ENCODE measurements at places on chromosomes 4 and X. TPM values are rescaled to one million over a fixed set of nuclear protein-coding genes. Genes with fewer than 3 reads are reported as not detected.
A peak's percentile ranks its signal among the peaks of the same experiment; 100 is the strongest.

Gene IGFBP7
- 0.82 TPM for total RNA-seq

Gene DSPP
- not detected for total RNA-seq

Gene PRSS12
- total RNA-seq: 1.1 TPM

Gene DOK7
- total RNA-seq: not detected

Gene GAGE1
- total RNA-seq: not detected

Gene CDKL2
- 1.1 TPM for total RNA-seq

DNA sequence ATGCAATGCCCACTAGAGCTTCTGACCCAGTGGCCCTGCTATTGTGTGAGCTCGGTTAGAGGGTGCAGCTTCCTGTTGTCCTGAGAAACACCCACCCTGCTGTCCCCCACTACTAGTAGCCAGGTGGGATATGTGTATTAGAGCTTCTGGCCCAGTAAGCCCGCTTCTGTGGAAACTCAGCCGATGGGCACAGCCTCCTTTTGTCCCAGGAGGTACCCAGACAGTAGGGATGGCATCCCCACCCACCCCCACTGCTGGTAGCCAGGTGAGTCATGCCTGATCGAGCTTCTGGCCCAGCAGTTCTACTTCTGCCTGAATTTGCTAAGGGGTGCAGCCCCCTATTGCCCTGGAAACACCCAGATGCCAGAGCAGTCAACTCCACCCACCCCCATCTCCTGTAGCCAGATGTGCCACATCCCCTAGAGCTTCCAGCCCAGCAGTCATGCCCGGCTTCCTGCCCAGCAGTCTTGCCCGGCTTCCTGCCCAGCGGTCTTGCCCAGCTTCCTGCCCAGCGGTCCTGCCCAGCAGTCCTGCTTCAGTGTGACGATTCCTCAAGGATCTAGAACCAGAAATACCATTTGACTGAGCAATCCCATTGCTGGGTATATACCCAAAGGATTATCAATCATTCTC lies 162.7 kb upstream of the KLF8 start:
- H3K4me3 ChIP-seq: no peak overlapping the region
- H3K4me1 ChIP-seq: no peaks in the 10 kb centered on the region
- no peak overlapping the region for H3K27ac ChIP-seq

DNA sequence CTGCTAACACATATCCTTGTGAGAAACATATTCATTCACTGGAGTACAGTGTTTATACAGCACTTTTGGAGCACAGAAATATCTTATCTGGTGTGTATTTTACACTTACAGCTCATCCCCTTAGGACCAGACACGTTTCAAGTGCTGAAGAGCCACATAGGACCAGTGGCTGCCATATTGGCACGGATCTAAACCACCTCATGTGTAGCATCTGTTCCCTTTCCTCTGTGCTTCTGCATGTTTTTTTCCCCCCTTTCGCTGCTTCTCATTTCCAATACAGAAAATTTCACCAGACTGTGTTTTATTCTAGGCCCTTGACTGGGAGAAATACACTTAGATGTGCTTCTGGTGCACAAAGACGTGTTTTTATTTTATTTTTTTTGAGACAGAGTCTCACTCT lies 69.7 kb upstream of the RBMX start:
- H3K4me1 ChIP-seq: no peaks in the 10 kb centered on the region
- H3K27ac ChIP-seq: no peak overlapping the region
- no peaks in the 10 kb centered on the region for H3K27me3 ChIP-seq
- no peaks in the 10 kb centered on the region for H3K36me3 ChIP-seq
- H3K4me3 ChIP-seq: no peak overlapping the region

GRCh38 chr4:74095482-74095881 lies 3.5 kb downstream of the CXCL2 start:
- peaks cover 18% of the 10 kb centered on the region for H3K4me1 ChIP-seq
- H3K27me3 ChIP-seq: peaks cover 7% of the 10 kb centered on the region
- no peak for DNase-seq
- H3K4me3 ChIP-seq: no peak overlapping the region

DNA sequence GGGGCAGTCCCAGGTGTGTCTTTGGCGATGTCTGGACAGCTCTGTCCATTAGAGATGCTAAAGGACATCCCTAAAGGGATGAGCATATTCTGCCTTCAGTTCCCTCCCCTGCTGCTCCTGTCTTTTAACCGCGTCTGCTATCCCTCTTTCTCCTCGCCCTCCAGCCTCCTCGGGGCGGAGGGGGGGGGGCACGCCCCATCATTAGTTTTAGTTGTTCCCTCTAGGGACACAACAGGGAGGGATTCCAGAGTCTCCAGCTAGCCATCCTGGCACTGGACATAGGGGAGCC lies 1.1 kb downstream of the MSL3 start:
- DNase-seq: no peak
- H3K4me1 ChIP-seq: peaks cover 12% of the 10 kb centered on the region
- peaks cover 5% of the 10 kb centered on the region for H3K27me3 ChIP-seq

DNA sequence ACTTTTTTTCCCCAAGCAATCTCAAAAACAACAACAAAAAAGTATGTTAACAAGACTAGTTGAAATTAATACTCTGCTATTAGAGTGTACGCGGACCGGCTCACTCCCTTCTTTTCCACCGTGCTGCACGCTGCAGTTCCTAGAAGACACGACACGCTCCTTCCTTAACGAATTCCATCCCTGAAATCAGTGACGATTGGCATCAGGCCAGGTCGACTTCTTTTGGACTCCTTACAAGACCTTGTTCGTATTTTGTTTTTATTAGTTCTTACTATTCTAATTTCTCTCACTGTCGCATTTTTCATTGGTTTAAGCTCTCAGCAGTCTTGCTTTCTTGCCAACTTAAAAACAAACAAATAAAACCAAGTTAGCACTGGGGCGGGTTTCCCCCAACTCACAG lies 175.8 kb upstream of the PITX2 start:
- H3K4me3 ChIP-seq: no peak overlapping the region
- peaks cover 5% of the 10 kb centered on the region for H3K27me3 ChIP-seq
- H3K27ac ChIP-seq: no peak overlapping the region
- no peak for DNase-seq
- no peaks in the 10 kb centered on the region for H3K36me3 ChIP-seq

DNA sequence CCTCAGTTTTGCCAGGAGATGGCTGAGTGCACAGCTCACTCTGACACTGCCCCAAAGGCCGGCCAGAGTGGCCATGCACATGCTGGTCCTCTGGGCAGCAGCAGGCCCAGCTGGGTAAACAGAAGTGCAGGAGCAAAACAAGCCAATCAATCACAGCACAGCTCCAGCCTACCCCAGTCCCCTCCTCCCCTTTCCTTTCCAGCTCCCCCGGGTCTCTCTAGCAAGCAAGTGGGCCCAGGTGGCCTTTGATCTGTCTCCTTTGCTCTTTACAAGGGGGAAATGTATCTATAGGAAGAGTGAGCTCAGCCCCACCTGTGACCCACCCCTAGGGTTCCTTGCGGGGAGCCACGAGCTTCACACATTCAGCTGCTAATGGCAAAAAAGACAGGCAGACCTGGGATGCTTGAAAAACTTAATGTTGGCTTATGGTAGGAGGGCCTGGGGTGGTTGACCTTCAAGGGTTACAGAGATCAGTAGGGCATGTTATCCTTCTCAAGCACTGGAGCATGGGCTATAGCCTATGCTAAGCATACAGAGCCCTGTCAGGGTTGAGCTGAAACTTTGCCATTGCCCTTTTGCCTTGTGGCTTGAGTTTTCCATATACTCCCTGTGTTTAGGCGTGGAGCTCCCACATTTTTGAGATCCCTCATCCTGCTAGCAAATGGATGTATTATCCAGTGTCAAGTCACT lies 57.8 kb upstream of the PLAC1 start:
- peaks cover 12% of the 10 kb centered on the region for H3K4me1 ChIP-seq
- no peak overlapping the region for H3K4me3 ChIP-seq
- no peaks in the 10 kb centered on the region for H3K27me3 ChIP-seq
- H3K27ac ChIP-seq: peak overlapping the region; percentile 75
- no peaks in the 10 kb centered on the region for H3K36me3 ChIP-seq

DNA sequence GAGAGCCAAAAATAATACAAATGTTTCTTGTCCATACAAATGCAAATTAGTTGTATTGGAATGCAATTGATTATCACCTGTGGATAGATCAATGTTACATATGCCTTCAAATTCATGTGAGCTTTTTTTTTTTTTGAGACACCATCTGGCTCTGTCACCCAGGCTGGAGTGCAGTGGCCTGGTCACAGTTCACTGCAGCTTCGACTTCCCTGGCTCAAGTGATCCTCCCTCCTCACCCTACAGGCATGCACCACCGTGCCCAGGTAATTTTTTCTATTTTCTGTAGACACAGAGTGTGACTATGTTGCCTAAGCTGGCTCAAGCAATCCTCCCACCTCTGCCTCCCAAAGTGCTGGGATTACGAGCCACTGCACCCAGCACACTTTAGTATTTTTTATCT lies 38.6 kb upstream of the TMEM184C start:
- no peak overlapping the region for H3K27ac ChIP-seq
- no peak overlapping the region for H3K4me3 ChIP-seq
- H3K27me3 ChIP-seq: no peaks in the 10 kb centered on the region

- H3K36me3 ChIP-seq: no peaks in the 10 kb centered on the region
- no peak for DNase-seq
- no peak overlapping the region for H3K27ac ChIP-seq
- no peaks in the 10 kb centered on the region for H3K4me1 ChIP-seq
- H3K27me3 ChIP-seq: no peaks in the 10 kb centered on the region
These were observed 151.7 kb upstream of the CXCL13 start for GRCh38 chr4:77453911-77454310.

- H3K27ac ChIP-seq: no peak overlapping the region
- DNase-seq: no peak
- H3K36me3 ChIP-seq: peaks cover 3% of the 10 kb centered on the region
- no peak overlapping the region for H3K4me3 ChIP-seq
These were observed 371.7 kb downstream of the AFF2 start for GRCh38 chrX:148872161-148872535.

GRCh38 chr4:73870768-73871167 lies 1.6 kb downstream of the CXCL1 start:
- H3K27ac ChIP-seq: no peak overlapping the region
- peaks cover 65% of the 10 kb centered on the region for H3K27me3 ChIP-seq
- H3K4me3 ChIP-seq: peak overlapping the region; percentile 62
